ENCODE measurements at places on chromosomes 1 and 21.

DNA sequence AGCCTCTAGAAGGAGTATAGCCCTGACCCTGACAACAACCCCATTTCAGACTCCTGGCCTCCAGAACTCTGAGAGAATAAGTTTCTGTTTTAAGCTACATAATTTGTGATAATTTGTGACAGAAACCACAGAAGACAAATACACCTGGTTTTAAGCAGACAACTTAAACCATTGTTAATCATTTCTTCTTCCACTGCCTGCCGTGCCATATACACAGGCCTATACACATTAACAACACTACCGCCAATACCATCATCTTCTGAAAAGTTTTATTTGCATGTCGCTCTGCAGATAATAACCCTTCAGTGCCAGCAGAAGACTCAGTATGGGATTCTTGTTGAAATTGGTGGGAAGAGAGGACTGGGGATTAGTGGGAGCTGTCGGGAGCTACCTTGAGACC lies 39.9 kb upstream of the KRTAP19-8 start:
- no peak for DNase-seq

- no peak for DNase-seq
These were observed 26.4 kb downstream of the CAPN2 start for GRCh38 chr1:223738465-223739365.

DNA sequence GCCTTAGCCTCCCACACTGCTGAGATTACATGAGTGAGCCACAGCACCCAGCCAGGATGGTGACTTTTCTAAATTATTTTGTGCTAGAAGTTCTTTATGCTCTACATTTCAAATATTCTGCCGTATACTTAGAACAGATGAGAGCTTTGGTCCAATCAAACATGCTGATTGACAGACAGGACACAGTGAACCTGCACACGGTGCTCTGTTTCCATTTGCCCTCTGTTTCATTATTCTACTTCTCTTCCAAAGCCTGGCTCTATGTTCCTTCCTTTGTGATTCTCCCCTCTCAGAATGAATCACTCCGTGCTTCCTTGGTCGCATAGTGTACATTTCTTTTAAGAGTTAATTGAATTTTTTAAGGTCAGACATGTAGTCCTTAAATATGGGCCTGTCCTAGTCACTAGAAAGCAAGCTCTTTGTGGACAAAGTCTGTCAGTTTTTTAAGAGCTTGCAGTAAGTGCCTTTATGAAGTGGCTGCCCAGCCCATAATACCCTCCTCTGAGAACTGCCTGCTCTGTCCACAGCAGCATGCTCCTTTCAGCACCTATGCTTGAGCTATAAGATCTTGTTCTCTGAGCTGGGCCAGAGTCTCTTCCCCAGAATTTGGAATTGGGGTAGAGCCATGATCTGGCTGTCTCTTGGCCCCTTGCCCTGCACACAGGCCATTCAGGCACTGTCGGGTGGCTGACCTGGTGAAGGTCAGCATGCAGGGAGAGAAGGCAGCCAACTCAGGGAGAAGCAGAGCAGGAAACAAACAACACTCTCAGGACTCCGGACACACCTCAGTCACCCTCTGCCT lies 66.8 kb upstream of the SLC44A3 start:
- no peak for DNase-seq

GRCh38 chr1:25810341-25811299 lies 9.1 kb upstream of the MTFR1L start:
- DNase-seq = no peak

DNA sequence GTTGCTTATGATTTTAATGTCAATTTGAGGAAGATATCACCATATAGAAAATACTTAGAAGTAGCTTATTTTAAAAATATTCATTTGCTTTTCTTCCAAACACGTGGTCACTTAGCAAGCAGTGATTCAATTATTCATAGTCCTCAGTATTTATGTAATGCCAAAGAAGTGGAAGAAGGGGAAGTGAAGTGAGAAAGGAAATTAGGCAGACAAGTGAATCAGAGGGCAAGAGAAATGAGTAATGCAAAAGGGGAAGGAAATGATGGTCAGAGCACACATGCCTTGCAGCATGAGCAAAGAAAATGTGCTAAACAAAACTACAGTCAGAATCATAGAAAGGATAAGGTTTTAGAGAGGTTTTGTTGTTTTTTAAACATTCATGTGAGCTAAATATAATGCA lies 31.8 kb downstream of the SDCCAG8 start:
- DNase-seq = no peak

DNA sequence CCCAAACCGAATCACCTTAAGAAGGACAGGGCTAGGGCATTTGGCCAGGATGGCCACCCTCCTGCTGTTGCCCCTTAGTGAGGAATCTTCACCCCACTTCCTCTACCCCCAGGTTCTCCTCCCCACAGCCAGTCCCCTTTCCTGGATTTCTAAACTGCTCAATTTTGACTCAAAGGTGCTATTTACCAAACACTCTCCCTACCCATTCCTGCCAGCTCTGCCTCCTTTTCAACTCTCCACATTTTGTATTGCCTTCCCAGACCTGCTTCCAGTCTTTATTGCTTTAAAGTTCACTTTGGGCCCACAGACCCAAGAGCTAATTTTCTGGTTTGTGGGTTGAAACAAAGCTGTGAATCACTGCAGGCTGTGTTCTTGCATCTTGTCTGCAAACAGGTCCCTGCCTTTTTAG lies 3.6 kb downstream of the BTG2 start:
- no peak for DNase-seq

- no peak for DNase-seq
These were observed 55.0 kb downstream of the S1PR1 start for GRCh38 chr1:101291562-101292380.
